ENCODE measurements at places on chromosomes 4 and X. TPM values are rescaled to one million over a fixed set of nuclear protein-coding genes. Genes with fewer than 3 reads are reported as not detected.

The CLGN gene
- total RNA-seq: not detected

The H2BW2 gene
- total RNA-seq: not detected

The ZAR1 gene
- not detected for total RNA-seq

The HPGDS gene
- total RNA-seq: not detected

The AR gene
- total RNA-seq: 0.02 TPM

The CFAP99 gene
- not detected for total RNA-seq

The MAGEA10 gene
- not detected for total RNA-seq

The ENAM gene
- not detected for total RNA-seq

The TXK gene
- total RNA-seq: 40.8 TPM

The EDNRA gene
- not detected for total RNA-seq

The GAGE12H gene
- total RNA-seq: not detected

The SNX25 gene
- 20.4 TPM for total RNA-seq

The ASMT gene
- not detected for total RNA-seq

The NOA1 gene
- 18.6 TPM for total RNA-seq

The CT45A10 gene
- not detected for total RNA-seq

The P2RY4 gene
- 0.34 TPM for total RNA-seq

The TACR3 gene
- total RNA-seq: not detected

The HSFX2 gene
- total RNA-seq: 0.59 TPM

The DCHS2 gene
- total RNA-seq: not detected

The SLC16A2 gene
- total RNA-seq: 0.05 TPM

The SYTL4 gene
- total RNA-seq: not detected

The POU4F2 gene
- total RNA-seq: not detected

The PNCK gene
- total RNA-seq: not detected

The GAGE1 gene
- total RNA-seq: not detected

The PFKFB1 gene
- 0.15 TPM for total RNA-seq

The ARHGAP6 gene
- total RNA-seq: not detected

The SLC25A53 gene
- total RNA-seq: 7.1 TPM

The XG gene
- 0.95 TPM for total RNA-seq

The MAPK10 gene
- not detected for total RNA-seq

The HEPH gene
- 0.20 TPM for total RNA-seq

The TSPAN7 gene
- total RNA-seq: 0.34 TPM

The XKRX gene
- 0.39 TPM for total RNA-seq

The NUDT10 gene
- 0.12 TPM for total RNA-seq

The TMA16 gene
- 41.2 TPM for total RNA-seq

The SLITRK4 gene
- total RNA-seq: not detected

The SULT1B1 gene
- 8.1 TPM for total RNA-seq

The MAP3K15 gene
- total RNA-seq: 0.15 TPM

The SSX4B gene
- not detected for total RNA-seq

The ODAPH gene
- total RNA-seq: 6.0 TPM

The MAGIX gene
- 2.0 TPM for total RNA-seq

The SPANXA2 gene
- total RNA-seq: not detected

The MAP9 gene
- 3.0 TPM for total RNA-seq

The PCSK1N gene
- 0.56 TPM for total RNA-seq

The SOD3 gene
- total RNA-seq: not detected

The VCX3B gene
- not detected for total RNA-seq

The ADRA2C gene
- not detected for total RNA-seq

The RASL11B gene
- total RNA-seq: 0.17 TPM

The ADAMTS3 gene
- total RNA-seq: not detected

The PABPC4L gene
- not detected for total RNA-seq

The FRAS1 gene
- total RNA-seq: not detected

The KLHL2 gene
- total RNA-seq: 40.3 TPM

The TLR2 gene
- 4.6 TPM for total RNA-seq

The SPANXN3 gene
- not detected for total RNA-seq

The BEX5 gene
- total RNA-seq: 1.4 TPM

The GYPA gene
- not detected for total RNA-seq

The SLC9B2 gene
- total RNA-seq: 30.1 TPM

The ARL9 gene
- 0.07 TPM for total RNA-seq

The GLUD2 gene
- total RNA-seq: 0.12 TPM

The STBD1 gene
- 1.9 TPM for total RNA-seq

All from T-helper 1 cell treated with Interleukin-12 subunit alpha and Interleukin-12 subunit beta and Interleukin-4 antibody, amounts not matched to agents 30 ng/mL and 1 ng/mL, for 36 hours (primary cell).